ENCODE measurements at places on chromosomes 7 and 10.

DNA sequence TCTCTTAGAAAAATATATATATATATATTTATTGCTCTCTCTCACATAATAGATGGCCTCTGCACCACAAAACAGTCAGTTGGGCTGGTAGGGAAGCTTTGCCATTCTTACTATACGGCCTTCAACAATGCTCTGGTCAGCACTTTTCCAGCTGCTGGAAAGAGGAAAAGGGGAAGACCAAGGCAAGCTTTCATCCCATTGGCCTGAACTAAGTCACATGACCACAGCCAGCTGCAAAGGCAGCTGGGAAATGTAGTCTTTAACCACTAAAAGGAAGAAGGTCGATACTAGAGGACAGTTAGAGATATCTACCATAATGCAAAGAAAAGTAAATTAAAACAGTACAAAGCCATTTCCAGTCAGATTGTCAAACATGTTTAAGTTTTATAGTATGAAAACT, 58.4 kb upstream of the MACROH2A2 start:
- no peak for DNase-seq

DNA sequence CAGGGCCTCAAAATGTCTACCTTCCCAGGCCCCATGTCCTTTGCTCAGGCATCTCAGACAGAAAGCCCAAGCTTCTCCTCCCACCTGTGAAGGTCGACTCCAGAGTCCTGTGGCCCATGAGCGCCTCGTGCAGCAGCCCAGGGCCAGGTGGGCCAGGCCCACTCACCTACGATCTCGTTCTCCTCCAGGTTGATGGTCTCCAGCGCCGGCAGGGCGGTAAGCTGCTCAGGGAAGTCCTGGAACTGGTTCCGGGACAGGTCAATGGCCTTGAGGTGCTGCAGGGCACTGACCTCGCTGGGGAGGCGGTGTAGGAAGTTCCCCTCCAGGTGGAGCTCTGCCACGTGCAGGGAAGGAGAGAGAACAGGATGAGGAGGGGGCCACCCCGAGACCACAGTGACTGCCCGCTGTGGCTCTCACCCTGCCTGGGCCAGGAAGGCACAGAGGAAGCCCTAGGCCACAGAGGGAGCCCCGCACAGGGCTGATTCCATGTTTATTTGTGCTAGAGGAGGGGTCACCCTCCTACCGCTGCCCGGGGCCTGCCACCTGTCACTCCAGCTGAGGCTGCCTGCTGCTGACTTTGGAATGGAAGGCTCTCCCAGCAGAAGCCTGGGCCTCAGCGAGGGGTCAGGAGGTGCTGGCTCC, 40.0 kb upstream of the NPFFR1 start:
- no peak for DNase-seq

DNA sequence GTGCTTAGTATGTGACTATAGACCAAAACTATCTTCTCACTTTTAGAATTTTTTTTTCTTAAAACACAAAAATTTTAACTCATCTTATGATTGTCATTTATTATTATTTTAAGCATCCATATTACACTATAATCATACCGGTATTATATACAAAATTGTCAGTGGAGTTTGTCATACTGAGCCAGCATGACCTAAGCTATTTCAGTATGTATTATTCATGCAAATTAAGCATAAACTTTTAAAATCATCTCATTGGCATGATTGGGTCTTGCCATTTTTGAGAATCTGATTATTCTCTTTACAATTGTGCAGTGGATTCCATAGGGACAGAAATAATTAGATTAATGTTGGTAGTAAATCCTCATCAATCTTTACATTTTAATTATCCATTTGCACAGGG, 46.2 kb upstream of the STMP1 start:
- no peak for DNase-seq

DNA sequence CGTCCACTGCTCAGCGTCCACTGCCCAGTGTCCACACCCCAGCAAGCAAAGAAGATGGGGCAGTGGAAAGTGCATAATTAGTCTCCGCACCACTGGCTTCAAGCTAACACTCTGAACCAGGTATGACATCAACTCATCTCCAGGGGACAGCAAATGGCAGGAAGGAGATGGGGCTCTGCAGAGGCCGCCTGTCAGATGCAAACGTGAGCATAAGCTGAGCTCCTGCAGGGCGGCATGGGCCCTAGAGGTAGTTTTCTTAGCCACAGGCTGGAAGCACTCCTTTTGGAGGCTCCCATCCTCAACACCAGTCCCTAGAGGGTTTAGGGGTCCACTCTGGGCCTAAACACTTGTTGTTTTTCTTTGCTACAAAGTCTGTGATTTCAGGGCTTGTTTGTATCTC, 335.8 kb upstream of the MKI67 start:
- no peak for DNase-seq

DNA sequence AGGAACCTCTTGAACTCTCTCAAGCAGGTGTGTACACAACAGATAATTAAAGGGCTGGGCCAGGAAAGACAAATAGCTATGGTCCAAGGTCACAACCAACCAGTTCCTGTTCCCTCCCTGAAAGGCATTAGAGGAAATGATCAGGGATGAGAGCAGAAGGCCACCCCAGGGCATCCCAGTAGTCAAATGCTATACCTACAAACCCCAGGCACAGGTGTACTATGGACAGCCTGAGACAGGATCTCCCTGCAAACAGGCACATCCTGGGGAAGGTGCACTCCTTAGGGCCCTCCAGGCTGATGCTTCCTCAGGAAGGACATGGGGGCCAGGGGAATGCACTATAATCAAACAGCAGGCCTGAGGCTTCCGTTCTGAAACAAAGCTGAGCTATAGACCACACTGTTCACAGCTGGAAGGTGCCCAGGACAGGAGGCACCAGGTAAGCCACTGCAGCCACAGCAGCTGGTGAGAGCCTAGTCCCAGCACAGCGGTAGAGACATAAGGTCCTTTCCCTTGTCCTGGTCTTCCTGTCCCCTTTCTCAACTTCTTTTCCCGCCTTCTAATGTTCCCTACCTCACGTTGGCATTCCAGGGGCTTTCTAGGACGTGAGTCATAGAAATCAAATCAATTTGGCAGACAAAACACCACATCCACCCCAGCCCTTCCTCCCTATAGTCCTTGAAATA, 13.3 kb downstream of the PARP12 start:
- no peak for DNase-seq

DNA sequence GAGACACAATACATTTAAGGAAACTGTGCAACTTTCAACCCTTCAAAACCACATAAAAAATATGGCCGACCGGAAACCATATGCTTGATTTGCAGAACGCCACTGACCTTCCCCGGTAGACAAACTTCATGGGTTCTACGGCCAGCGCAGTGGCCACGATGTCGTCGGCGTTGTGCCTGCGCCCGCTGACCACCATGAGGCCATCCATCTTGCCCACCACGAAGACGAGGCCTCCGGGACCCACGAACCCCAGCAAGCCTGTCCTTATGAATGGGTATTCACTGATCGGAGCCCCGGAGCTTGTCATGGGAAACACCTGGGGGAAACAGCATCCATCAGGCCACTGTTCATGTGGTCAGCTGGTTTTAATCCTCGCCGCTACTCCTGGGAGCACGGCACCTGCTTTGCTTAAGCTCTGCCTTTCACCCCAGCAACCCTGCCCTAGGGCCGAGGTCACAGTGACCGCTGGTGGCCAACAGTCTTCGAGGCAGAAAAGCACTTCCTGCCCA, 229.1 kb downstream of the ZMYND11 start:
- DNase-seq: no peak

DNA sequence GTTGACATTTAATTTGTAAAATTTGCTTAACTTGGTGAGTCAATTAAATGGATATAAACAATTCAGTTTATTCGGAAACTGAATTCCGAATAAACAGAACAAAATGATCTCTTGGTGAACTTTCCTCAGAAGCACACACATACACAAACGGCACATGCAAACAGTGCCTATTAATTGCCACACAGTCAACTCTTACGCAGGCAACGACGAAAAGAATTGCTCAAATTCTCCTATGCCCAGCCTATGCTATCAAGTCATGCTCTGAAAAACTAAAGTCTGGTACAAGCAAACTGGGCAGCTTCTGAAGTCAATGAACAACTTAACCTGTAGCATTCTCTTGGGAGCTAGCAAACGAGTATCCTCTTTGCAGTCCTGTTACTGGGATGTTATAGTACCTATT, 38.8 kb upstream of the ASL start:
- no peak for DNase-seq

GRCh38 chr7:13072014-13072413, 384.6 kb downstream of the ARL4A start:
- DNase-seq: no peak
